Stimulated activated CD4-positive, alpha-beta T cell treated with anti-CD3 and anti-CD28 coated beads, Interleukin-1b, Interleukin-23, amount 100 ng/mL, for 24 hours (primary cell): ENCODE measurements at places on chromosomes 2 and 18.

- DNase-seq, result no peak
Observed at GRCh38 chr2:148165975-148166374, 145.1 kb downstream of the MBD5 start.

DNA sequence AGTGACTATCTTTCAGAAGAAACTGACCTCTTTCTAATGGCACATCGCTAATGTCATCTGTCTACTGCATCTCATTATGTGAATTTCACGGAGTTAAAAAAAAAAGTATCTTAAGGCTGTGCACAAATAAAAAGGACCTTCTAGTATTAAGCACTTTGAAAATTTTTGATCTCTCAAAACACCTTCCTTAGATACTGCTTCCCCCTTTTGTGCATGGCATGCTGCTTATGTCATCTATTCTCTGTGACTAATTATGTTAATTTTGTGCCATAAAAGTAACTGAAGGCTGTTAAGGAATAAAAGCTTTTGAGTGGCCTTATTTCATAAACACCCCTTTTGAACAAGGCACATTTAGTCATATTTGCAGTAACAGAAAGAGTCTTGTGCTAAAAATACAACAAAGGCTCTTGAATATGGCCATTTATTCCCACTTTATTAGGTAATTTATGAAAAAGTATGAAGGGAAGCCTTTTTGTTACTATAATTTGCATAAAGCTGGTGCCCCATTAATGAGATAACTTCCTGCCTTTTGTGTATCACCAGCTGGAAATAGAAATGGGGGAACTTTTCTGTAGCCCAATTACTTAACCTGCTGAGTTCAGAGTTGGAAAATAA is 1412.0 kb upstream of the ZEB2 start:
- no peak for DNase-seq

- no peak for DNase-seq
Observed at GRCh38 chr2:112787729-112788393, 3.6 kb upstream of the IL1A start.

- DNase-seq, result no peak
Observed at GRCh38 chr2:113298176-113298575, 19.5 kb upstream of the PAX8 start.

GRCh38 chr2:237722616-237723015 is 76.0 kb upstream of the RBM44 start:
- no peak for DNase-seq

DNA sequence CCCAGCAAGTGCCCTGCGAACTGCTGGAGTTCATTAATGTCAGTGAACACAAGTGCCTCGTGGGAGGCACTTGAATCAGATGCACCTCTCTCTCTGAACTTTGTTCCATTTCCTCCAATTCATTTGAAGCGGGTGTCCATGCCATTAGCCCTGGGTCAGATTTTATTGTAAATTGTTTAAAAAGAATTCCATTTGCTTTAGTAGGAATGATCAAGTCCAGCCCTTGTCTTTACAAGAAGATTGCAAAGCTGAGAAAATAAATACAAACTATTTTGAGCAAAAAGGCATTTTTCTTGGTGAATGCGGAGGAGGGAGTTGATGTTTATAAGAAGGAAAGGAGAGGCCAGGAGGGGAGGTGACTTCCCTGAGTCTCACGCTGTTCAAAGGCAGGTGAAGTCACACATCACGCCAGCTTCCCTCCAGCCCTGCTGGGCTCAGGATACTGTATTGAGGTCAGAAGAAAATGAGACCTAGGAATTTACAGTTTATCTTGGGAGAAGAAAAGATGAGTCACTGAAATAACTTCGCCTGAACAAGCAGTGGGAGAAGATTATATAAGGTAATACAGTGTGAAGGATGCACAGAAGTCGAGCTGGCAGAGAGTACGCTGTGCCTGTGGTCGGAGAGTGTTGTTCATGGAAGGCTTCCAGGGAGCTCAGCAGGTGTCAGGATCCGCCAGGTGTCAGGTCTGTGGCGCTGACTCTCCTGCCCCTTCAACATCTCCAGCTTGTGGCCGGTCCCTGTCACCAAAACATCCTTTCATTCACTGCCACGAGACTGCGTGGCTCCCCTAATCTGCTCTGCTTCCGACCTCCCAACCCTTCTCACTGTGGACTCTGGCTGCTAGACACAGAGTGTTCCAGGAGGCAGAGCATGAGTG is 36.5 kb downstream of the EFR3B start:
- no peak for DNase-seq

- DNase-seq, result no peak
Observed at GRCh38 chr2:146730882-146731281, 1113.9 kb upstream of the ACVR2A start.

DNA sequence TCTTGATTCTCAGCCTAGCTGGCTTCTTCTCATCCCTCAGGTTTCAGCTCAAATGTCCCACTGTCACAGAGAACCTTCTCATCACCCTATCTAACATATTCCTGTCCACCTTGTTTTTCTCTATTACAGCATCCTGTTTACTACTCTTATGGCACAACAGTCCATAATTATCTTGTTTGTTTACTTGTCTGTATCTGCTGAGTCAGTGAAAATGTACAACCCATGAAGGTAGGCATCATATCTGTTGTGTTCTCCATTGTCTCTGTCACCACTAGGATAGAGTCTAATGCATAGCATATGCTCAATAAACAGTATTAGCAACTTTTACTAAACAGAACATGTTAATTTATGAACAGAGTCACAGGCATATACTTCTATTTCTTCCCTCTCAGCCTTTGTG is 261.7 kb downstream of the ETAA1 start:
- DNase-seq, result no peak

DNA sequence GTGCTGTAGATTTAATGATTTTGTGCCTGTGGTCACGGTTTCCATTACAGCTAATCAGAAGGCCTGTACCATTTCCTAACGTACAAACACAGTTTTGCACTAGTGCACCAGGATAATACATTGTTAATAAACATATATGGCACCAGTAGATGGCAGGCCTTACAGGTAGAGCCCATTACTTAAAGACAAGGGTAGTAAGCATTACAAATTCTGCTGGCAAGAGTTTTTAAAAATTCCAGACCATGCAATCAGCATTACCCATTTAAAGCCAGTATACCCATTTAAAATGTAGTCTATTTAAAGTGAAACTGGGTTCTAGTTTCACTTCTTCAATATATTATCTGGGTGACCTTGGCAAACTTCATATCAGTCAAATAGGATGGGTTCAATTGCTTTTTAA is 224.2 kb downstream of the NUP35 start:
- DNase-seq, result no peak
